Activated naive CD4-positive, alpha-beta T cell treated with anti-CD3 and anti-CD28 coated beads, Interleukin-2, amount 10 ng/mL, durations not matched to agents 7 days and 5 days (primary cell): ENCODE measurements at places on chromosomes 7 and 10.

DNA sequence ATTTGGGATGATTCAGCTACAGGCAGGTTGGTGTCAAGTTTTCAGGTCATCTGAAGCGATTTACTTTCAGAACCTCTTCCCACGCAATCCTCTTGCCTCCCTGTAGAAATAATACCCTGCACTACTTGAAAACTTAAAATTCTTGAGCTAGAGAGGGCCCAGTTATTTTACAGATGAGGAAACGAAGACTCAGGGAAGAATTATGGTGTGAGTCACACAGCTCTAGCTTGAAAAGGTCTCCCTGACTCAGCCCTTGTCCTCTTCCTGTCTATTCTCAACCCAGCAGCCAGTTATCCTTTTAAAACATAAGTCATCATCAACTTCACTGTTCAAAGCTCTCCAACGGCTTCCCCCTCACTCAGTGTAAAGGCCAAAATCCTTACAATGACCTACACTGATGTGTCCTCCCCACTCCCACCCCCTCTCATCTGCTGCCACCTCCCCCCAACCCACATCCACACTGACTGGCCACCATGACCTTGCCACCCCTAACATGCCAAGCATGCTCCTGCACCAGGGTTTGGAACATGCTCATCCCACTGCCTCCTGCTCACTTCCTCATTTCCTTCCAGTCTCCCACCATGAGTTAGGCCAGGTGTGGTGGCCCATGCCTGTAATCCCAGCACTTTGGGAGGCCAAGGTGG lies 3.4 kb downstream of the DNMBP start:
- no peak for DNase-seq

- no peak for DNase-seq
Observed at GRCh38 chr10:61841338-61841875, 60.1 kb upstream of the ARID5B start.

DNA sequence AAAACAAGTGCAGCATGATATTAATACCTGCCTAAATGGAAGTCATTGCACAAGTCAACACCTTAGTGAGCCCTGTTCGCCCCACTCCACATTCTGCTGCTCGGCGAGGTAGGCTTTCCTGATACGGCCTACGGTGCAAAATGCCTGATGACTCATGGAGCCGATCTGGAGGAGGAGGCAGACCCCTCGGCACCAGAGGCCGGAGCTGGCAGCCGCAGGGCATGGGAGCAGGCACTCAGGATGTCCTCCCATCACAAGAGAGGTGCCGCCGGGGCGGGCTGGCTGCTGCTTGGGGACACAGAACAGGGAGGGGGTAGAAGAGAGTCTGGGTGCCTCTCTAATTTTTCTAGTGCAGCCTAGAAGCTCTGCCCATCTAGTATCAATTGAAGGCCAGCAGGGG lies 418.5 kb upstream of the MGMT start:
- no peak for DNase-seq

DNA sequence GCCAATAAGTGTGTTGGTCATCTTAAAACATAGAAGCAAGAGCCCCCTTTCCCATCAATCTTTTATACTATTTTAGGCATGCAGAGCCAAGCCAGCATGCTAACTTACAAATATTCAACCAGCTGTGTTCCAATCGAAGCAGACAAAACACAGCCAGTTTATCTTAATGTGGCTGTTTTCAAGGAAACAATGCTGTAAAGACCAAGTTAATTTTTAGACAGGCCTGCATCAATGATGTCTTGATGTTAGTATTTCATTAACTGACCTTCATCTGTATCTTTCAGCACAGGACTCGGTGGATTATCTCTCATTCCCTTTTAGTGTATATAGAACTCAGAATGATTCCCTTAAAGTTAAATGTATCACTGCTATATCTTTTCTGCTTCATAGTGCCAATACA lies 262.0 kb upstream of the ZWINT start:
- no peak for DNase-seq

DNA sequence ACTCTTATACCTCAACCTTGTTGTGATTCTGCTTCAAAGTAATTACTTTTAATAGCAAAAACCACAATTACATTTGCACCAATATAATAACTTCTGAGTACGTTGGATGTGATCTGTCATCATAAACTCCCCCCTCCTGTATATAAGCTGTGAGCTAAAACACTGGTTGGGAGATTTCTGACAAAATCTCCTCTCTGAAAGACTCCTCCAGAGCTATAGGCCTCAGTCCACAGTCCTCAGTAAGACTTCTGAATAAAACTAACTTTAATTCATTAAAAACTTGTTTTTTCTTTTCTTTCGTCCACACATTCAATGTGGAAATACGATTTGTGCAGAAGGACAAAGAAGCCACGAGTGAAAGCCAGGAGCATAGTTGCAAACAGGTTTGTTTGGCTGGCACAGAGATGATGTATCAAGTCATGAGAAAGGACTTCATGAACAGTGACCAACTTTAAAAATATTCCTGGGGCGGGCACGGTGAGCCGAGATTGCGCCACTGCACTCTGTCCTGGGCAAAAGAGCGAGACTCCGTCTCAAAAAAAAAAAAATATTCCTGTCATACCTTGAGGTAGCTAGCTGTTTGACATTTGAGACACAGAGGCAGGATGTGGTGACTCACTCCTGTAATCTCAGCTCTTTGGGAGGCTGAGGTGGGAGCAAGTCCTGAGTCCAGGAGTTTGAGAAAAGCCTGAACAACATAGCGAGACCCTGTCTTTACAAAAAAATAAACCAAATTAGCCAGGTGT lies 91.1 kb upstream of the ARHGAP21 start:
- DNase-seq: no peak

- no peak for DNase-seq
Observed at GRCh38 chr7:116812860-116813259, 49.5 kb upstream of the CAPZA2 start.
